ENCODE measurements at places on chromosomes 1 and 21.
A peak's percentile ranks its signal among the peaks of the same experiment; 100 is the strongest.

DNA sequence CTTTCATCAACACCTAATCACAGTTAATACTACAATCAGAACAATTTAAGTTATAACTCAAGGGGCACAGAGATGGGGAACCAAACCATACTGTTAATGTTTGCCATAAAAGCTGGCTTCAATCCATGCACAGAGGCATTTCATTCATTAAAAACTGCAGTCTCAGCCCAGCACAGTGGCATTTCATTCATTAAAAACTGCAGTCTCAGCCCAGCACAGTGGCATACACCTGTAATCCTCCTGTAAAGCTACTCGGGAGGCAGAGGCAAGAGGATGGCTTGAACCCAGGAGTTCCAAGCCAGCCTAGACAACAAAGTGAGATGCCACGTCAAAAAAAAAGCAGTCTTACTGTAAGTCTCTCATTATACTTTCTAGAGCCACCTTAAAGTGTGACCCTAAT is 29.2 kb downstream of the ARID4B start:
- no peak for DNase-seq

DNA sequence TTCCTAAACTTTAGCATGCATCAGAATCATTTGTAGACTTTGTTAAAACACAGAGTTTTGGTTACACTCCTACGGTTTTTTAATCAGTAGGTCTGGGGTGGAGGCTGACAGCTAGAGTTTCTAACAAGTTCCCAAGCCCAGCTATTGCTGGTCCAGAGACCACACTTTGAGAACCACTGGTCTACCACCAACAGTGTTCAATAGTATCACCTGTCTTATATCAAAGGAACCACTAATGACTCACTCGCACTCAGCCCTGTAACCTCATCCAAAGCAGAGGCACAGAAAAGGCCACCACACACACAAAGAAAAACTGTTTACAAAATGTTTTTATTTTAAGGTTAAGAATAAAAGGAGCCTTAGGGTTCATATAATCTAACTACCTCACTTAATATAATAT is 68.7 kb downstream of the HIVEP3 start:
- DNase-seq, result peak; percentile 26

DNA sequence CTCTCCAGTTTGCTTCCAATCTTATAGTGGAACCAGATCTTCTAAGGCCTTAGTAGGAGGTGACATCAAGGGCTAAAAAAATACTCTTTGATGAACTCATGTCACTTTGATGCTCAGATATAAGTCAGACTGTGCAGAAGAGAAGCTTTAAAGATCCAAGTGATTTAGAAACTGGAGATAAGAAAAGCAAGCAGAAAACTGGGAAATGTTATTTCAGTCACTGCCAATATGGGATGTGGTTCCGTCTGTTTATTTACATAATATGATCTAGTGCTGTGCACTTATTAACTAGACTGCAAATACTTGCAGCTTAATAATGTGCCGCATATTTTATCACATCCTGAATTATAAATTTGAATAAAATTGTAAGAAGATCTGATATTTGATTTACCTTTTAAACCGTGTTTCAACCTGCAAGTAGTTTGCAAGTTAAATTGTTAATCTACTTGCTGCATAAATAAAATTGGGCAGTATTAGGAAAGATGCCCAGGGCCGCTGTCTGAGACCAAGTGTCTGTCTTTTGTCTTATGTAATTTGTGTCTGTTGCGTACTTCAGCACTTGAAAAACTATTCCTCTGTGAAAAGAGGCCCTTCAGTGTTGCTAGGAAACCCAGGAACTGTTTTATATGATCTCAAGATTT is 29.6 kb downstream of the CXADR start:
- DNase-seq, result no peak

- DNase-seq, result no peak
Measured at GRCh38 chr1:6410248-6410893, 9.3 kb downstream of the HES2 start.

DNA sequence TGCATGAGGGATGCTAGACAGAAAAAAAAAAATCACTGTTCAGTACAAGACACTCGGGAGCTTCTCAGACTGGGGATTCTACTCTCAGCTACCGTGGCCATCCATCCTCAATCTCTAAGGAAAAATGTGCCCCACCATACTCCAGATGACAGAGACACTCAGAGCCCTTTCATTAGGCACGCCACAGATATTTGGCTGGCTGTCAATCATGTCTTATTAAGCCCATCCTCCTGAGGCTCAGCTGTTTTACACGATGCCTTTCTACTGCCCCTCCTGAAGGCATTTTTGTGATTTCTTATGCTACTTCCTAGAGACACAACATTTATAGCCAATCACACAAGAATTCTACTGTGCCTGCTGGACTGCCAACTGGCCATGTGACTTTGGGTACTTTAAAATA is 92.9 kb downstream of the KIF14 start:
- no peak for DNase-seq

GRCh38 chr1:228803421-228803820 is 68.1 kb downstream of the RHOU start:
- DNase-seq, result no peak

- DNase-seq, result peak; percentile 4
Measured at GRCh38 chr1:156225677-156226014, 12.8 kb downstream of the PMF1 start.

GRCh38 chr1:226100436-226101391 is 38.2 kb downstream of the H3-3A start:
- DNase-seq, result peak; percentile 66

GRCh38 chr21:46194374-46195334 is 10.4 kb upstream of the SPATC1L start:
- DNase-seq, result no peak

GRCh38 chr1:153688736-153689328 is 10.3 kb downstream of the NPR1 start:
- DNase-seq, result no peak

DNA sequence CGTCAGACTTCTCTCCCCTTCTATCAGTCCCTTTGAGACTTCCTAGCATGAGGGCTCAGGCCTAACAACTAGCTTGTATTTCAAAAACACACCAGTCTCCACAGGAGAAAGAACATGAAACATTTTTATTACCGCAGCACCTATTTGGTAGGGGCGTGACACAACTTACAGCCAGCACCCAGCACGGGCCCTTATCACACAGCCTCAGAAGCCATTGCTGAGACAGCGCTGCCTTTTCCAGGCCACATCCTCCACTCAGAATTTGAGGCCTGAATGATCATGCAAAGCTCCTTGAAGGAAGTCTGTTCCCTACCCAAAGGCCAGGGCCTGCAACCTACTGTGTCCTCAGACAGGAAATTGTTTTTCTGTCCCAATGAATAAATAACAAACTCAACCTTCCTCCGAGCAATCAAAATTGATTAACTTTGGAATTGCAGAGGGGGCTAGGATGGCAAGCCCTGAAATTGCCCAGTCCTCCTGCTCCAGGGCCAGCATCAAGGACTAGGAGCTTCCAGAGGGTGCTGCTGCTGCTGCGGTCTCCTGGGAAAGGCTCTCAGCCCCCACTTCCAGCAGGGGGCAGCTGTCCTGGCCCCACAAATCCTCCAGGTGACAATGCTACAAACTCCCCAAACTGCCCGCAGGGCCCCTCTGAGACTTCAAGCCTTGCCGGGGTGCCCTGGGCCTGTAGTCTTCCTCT is 94.3 kb upstream of the GALNT2 start:
- no peak for DNase-seq

DNA sequence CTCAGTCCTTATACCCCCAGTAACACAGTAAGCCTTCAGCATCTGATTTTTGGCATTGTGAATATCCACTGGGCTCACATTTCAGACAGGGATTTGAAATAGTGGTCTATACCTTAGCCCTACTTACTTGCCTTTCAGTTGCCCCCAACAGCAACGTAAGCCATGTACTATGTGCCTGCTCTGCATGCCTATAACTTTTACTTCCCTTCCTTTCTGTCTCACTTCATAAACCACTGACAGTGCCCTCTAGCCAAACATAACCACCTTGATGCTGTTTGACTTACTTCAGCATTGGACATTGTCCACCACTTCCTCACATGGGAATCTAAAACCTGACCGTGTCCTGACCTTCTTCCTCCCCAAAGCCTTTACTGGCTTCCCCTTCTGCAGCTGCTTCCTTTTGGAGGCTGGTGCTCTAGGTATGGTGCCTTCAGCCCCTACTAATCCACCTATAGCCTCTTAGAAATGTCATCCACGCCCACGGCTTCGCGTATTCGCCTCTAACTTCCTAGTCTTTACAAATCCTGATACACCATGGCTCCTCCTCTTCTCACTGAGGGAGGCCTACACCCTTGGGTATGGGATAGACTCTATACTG is 3.6 kb upstream of the ZNF672 start:
- DNase-seq, result no peak

DNA sequence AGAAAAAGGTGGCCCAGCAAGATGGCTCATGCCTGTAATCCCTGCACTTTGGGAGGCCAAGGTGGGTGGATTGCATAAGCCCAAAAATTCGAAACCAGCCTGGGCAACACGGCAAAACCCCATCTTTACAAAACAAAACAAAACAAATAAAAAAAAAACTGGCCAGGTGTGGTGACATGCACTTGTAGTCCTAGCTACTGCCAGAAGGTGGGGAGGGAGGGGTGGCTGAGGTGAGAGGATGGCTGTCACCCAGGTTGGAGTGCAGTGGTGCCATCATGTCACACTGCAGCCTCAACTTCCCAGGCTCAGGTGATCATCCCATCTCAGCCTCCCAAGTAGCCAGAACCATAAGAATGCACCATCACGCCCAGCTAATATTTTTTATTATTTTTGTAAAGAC is 22.8 kb downstream of the RERE start:
- no peak for DNase-seq

GRCh38 chr1:228276174-228276831 is 68.5 kb downstream of the OBSCN start:
- no peak for DNase-seq

- DNase-seq, result no peak
Measured at GRCh38 chr1:85983316-85983715, 173.3 kb downstream of the COL24A1 start.
